ENCODE measurements at places on chromosomes 4 and X. TPM values are rescaled to one million over a fixed set of nuclear protein-coding genes. Genes with fewer than 3 reads are reported as not detected.

The NRK gene
- 1.5 TPM for total RNA-seq

The AADAT gene
- 14.4 TPM for total RNA-seq

The GPR82 gene
- total RNA-seq: 0.29 TPM

The UTP14A gene
- total RNA-seq: 14.5 TPM

The EDA2R gene
- 3.2 TPM for total RNA-seq

DNA sequence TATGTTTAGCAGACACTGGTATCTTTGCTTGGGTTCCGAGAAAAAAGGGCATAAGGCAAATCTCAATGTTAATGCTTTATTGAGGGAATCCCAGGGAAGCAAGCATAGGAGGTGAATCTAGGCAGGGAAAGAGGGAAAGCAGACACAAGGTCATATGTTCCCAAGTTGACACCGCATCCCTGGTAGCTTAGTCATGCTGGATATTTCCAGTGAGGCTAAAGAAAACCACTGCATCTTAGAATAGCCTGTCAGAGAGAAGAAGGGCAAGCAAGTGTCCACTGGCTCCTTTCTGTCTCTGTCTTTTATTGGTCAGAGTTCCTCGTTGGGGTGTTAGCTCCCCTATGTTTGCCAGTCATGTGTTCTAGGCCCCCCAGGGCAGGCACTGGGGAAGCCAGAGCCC, 104.7 kb downstream of the NKX6-1 start:
- no peak for DNase-seq

DNA sequence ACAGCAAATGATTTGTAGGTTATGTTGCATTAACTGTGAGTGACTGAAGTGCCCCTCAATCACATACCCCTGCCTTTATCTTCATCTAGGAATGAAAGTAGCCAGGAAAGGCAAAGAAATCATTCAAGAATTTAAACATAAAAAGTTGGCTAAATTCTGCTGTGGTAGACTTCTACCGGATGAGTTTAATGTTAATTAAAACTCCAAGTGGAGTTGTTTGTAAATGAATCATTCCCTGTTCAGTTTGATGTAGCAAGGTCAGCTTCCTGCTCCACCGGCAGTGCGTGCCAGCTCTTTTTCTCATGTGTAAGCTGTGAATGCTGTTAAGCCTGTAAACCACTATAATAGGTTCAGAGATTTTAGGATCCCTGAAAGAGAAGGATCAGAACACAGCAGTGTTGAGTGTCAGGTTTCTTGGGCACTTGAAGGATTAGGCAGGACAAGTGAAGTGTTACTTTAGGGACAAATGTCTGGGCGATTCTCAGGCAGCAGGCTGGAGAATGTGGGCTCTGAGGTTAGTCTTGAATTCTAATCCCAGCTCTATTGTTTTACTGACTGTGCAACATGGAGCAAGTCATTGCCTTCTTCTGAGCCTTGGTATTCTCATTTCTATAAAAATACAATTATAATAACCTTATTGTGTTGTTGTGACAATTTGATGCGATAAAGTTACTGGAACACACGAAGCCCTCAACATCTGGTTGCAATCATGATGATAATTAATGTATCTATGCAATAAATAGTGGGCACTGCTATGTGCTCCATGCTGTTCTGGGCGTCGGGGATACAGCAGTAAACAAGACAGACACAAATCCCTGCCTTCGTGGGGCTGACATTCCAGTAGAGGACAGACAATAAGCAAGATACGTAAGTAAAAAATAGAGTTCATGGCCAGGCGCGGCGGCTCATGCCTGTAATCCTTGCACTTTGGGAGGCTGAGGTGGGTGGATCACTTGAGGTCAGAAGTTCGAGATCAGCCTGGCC, 112.0 kb downstream of the SHROOM3 start:
- DNase-seq: no peak

DNA sequence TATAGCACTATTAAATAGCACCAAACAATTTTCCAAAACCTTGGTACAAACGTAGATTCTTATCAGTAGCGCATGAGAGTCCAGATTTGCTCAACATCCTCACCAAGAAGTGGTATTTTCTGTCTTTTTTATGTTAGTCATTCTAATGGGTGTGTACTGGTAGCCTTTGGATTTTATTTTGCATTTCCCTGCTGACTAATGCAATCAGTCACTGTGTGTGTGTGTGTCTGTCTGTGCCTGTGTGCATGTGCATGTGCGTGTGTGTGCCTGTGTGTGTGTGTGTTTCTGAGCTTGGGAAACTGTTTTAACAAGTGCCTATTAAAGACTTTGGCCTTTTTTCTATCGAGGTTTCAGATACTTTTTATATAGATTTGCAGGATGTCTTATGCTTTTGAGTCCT, 82.2 kb upstream of the MAGEA10 start:
- DNase-seq: no peak

DNA sequence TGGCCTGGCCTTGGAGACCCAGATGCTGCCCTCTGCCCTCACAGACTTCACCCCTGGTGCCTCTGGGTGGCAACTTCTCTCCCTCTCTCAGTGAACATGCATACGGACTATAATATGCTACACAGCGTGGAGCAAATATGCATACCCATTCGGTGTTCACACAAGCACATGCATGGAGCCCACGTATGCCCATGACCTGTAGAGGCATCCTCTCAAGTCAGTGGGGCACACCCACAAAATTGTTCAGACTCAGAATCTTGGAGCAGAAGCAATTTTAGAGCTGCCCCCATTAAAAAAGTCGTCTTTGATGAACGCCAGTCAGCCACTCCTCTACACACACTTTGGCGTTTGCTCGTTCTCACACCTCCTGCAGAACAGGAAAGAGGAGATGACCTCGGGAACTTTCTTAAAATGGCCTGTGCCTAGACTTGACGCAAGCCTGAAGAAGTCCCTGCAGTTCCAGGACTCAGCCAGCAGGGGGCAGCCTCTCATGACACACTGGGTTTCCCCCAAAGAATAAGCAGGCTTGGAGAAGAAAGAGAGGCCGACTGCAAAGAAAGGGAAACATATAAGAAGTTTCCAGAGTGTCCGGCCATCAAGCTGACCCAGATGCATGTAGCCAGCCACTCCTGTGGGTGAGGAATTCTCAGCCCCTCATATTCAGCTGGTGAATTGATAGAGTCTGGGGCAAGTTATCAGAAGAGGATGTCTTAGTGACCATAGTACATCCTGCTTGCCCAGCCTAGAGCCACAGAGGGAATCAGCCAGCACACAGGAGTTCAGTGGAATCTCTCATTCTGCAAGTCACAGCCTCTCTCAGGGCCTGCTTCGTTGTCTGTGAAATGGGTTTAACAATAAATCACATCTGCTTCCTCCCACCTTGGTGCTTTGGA, 17.3 kb downstream of the APLN start:
- peak; percentile 69 for DNase-seq

DNA sequence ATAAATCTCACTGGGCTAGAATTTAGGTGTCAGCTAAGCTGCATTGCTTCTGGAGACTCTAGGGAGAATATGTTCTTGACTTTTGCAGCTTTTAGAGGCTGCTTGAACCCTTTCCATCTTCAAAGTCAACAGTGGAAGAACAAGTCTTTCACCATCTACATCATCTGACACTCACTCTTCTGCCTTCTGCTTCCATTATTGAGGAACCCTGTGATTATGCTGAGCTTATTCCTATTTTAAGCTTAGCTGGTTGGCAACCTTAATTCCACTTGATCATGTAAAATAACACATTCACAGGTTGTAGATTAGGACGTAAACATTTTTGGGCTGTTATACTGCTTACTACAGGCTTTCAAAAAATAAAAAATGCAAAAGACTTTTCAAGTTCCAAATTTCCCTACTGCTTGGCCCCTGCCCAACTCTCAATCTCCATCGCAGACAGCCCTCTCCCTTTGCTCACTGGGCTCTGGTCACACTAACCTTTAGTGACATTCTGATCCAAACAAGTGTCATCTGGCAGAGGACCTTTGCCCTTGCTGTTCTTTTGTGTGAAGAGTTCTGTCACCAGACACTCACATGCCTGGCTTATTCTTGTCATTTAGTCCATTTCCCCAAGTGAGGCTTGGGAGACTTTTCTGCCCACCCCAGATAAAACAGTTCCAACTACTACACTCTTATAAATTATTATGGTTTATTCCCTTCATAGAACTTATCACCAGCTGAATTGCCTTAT, 1056.0 kb downstream of the STIM2 start:
- DNase-seq: no peak

- DNase-seq: no peak
Observed at GRCh38 chr4:115883231-115883630, 769.8 kb upstream of the NDST4 start.

DNA sequence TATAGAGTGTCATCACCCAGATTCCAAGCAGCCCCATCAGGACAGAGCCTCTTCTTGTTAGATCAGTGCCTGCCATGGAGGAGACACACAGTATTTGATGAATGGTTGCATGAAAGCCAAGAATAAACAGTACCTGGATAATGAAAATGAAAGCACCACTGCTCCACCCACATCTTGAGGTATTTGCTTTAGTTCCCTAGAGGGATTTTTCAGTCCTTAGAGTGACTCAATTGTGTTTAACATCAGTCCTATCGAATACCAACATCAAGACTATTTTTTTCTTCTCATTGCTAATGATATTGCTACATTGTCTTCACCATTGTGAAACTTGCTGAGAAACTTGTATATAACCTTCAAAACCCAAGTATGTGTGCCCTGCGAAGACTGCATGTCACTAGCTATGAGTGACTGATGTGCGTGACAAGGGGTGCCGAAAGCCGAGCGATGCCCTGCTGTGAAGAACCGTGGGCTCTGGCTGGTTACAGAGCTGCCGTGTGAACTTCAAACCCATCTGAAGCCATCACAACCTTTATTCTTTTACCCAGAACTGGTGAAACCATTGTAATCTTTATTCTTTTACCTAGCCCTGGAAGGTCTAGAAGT, 211.3 kb upstream of the FAT1 start:
- DNase-seq: no peak

DNA sequence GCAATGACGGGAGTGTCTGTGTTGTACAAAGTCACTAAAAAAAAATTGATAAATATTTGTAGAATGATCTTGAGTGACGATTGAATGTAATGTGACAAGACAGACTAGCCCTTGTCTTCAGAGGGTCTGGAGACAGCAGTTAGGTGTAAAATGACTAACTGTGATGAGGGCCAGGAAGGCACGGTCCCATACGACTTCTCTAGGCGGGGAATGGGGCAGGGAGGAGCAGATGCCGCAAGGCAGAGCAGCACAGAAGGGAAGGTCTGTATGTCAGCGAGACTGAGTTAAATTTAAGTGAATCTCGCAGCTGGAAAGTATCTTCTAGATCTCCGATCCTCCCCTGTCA, 405 bp downstream of the CENPE start:
- no peak for DNase-seq

GRCh38 chr4:146292508-146292907, 78.2 kb downstream of the REELD1 start:
- no peak for DNase-seq

GRCh38 chr4:125666635-125667034, 351.9 kb downstream of the FAT4 start:
- no peak for DNase-seq

DNA sequence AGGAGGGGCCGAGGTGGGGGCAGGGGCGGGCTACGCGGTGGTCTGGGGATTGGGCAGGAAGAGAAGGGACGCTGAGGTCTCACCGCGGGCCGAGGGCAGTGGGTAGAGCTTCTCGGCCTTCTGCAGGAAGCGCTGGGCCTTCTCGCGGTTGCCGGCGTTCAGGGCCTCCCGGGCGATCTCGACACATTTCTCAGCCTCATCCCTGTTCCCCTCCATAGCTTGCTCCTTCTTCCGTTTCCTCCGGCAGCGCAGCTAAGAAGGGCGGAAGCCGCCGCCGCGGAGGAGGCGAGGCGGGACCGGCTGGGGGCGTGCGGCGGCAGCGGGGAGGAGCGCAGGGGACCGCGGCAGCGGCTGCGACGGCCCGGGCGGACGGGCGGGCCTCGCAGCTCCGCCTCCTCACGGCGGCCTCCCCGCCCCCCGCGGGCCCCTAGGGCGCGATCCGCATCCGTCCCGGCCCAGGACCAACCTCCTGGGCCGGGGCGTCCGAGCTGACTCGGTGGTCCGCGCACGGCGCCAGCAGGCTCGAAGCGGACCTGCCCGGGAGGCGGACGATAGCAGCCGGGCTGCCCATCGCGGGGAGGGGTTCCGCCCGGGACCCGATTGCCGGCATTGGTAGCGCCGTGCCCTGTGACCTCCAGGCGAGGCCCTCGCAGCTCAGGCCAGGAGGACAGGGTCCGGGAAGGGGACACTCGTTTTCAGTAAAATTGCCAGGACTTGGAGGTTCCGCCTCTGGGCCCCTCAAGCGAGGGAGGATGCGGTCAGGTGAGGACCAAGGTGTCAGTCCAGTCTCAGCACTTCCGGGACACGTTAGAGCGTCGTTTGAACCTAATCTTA, at the start of gene DNAJB14:
Gene DNAJB14 (minus strand): TSS at position 263 of the 834 bp plus-strand sequence. CDS start 47 bp downstream, at position 216.
- DNase-seq: peak; percentile 59

DNA sequence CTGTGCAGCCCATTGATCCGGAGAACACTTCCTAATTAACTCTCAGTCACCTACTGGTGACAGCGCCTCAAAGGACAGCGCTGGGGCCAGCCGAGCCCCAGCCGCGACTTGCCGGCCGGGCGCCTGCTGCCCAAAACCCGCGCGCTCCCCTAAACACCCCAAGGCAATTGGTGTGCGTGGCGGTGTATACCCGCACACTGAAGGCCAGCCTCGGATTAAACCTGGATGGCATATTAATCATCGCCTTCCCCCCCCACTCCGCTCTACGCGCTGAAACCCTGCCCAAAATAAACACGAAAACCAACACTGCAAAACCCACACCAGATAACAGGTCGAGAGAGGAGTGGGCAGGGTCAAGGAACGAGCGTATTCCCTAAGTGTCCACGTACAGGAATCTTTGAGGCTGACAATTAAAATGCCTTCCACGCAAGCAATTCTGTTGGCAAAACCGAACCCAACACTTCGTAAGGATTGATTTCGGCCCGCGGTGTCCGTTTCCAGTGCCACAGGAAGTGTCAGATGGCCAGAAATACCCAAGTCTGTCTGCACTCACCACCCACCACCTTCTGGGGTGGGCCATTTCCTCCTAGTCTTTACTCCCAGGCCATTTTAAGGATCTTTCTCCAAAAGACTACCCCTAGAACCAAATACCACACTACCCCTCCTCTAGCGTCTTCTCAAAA, 2.7 kb downstream of the BCOR start:
- DNase-seq: no peak

DNA sequence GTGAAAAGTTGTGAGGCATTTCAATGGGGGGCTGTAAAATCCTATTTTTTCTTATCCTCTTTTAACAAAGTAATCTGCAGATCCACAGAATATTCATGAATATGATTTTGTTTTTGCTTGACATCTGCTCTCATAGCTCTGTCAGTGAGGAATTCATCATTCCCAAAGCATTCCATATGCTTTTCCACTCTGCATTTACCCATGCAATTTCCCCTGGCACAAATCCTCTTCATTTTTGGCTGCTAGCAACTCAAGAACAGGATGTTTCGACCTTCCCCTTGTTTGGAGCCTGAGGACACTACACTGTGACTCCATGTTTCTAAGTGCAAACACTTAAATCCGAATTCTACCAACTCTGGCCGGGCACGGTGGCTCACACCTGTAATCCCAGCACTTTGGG, 48.5 kb downstream of the KLHL15 start:
- no peak for DNase-seq

- no peak for DNase-seq
Observed at GRCh38 chr4:184968784-184969201, 49.5 kb upstream of the HELT start.

GRCh38 chr4:127783955-127784770, 2.0 kb downstream of the HSPA4L start:
- no peak for DNase-seq

- no peak for DNase-seq
Observed at GRCh38 chrX:95152810-95153209, 1478.8 kb downstream of the FAM133A start.

GRCh38 chrX:141375011-141375760, 132.9 kb upstream of the SPANXC start:
- DNase-seq: no peak

- peak; percentile 71 for DNase-seq
Observed at GRCh38 chrX:153970357-153971123, 1.1 kb downstream of the HCFC1 start.

Data from uterus (tissue), 4 donors.